ENCODE measurements at places on chromosomes 2 and 18.
A peak's percentile ranks its signal among the peaks of the same experiment; 100 is the strongest.

- no peak for DNase-seq
Observed at GRCh38 chr2:8475349-8476031, 206.4 kb upstream of the ID2 start.

- no peak for DNase-seq
Observed at GRCh38 chr2:219959471-219959870, 332.0 kb downstream of the SLC4A3 start.

GRCh38 chr2:103161456-103162289 is 399.8 kb downstream of the TMEM182 start:
- peak; percentile 44 for DNase-seq

GRCh38 chr2:193276069-193276468 is 1081.3 kb upstream of the TMEFF2 start:
- no peak for DNase-seq

Measured in dorsolateral prefrontal cortex (tissue), 122 donors.